Stromal cell of bone marrow (primary cell): ENCODE measurements at places on chromosomes 11 and 22.
A peak's percentile ranks its signal among the peaks of the same experiment; 100 is the strongest.

DNA sequence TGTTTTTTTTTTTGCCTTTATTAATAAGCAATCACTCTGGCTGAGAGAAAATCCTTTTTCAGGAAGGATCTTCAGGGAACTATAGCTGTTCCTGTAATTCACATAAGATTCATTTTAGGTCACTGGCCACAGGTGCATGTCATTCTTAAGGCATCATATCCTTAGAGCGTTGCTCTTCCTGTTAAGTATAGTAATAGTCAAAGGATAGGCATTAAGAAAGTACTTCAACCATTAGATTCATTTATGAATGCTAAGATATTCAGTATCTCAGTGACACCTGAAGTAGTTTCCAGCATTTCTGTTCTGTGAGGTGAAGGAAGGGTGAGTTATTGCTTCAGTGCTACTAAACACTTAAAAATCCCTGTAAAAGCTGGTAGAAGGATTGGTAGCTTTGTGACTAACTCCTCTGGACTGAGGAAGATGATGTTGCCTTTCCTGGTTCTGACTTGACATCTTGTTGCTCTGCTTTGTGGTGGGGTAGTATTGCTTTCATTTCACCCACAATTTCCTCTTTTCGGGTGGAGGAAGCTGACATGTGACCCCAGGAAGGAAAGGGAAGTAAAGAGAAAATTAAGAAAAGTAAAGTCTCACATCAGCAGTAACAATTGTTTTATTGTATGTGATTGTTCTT lies 34.7 kb downstream of the RNF169 start:
- peak; percentile 29 for DNase-seq

GRCh38 chr22:47565607-47566006 lies 803.2 kb downstream of the TBC1D22A start:
- DNase-seq: no peak

GRCh38 chr11:95739108-95739938 lies 50.3 kb downstream of the FAM76B start:
- DNase-seq: no peak

DNA sequence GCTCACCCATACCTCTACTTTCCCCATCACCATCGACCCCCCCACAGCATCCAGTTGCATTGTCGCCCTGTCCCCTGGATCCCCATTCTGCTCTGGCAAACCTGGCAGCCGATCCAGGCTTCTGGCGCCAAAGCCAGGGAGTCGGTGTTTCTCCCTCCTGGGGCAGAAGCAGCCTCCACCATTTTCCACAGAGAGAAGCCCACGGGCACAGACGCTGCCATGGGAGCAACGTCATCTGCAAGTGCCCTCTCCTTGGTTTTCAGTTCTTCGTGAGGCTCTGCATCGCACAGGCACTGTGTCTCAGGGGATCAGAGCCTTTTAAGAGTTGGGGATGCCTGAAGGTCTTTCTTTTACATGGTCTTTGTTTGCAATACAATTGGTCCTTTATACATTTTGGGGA lies 2.3 kb downstream of the YPEL4 start:
- no peak for DNase-seq

DNA sequence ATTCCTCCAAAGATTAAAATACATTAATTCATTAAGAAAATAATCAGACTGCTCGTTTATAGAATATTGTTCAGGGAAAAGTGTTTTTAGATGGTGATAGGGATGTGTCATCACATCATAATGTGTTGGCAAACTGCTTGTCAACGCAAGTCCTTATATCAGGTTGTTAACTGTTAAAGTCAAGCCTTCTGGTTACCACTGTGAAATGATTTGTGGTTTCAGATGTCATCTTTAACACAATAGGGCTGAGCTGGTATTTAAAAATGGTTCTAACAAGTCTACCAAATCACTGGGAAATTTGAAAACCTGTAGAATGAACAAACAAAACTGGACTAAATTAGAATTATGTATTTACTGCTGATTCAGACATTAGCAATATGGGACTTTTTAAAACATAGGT lies 2.4 kb upstream of the MMP13 start:
- no peak for DNase-seq

GRCh38 chr11:126838779-126839178 lies 161.8 kb downstream of the KIRREL3 start:
- DNase-seq: no peak

DNA sequence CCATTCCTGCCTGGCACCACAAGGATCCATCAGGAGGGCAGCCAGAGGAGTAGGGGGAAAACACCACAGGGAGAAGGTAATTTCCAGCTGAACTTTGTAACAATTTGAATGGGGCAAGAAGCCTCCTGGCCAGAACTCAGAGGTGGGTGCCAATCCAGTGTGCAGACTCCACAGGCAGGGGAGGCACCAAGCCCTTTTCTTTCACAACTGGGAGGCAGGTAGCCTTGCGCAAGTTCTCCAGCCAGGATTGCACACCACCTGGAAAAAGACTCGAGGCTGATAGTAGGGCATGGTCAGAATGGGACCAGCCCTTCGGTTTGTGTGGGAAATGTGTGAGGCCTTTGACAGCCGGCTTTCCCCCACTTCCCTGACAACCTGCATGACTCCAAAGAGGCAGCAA lies 161.9 kb upstream of the ARHGAP42 start:
- no peak for DNase-seq

DNA sequence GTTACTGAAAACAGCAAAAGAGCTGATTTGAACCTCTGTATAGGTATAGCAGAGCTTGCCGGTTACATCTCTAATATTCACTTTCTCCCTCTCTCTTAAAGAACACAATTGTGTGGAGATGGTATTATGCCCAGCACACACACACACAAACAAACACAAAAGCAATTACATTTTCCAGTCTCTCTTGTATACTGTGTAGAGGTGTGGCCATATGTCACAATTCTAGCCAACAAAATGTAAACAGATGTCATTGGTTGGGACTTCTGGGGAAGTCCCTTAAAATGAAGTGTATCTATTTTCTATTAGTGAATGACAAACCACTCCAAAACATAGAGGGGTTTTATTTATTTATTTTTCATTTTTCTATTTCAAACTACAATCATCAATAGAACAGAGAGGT lies 12.8 kb downstream of the KCTD14 start:
- no peak for DNase-seq

- DNase-seq: no peak
These were observed 49.1 kb upstream of the CCDC188 start for GRCh38 chr22:20199906-20200305.

DNA sequence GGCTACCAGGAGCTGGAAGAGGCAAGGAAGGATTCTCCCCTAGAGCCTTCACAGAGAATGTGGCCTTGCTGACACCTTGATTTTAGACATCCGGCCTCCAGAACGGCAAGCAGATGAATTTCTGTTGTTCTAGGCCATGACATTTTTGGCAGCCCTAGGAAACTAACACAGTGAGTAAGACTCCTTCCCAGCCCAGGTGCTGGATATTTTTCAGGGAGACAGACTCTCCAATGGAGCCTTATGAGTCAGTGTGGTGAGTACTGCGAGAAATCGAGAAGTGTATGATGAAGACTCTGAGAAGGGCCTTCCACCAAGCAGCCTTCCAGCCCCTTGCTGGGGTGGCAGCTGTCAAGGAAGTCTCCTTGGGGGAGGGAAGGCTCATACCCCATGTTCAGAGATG lies 114.4 kb downstream of the OSBP2 start:
- DNase-seq: no peak

- DNase-seq: no peak
These were observed 6.5 kb downstream of the POU2AF1 start for GRCh38 chr11:111372538-111372937.

GRCh38 chr11:6674219-6674597 lies 8.9 kb downstream of the MRPL17 start:
- no peak for DNase-seq

DNA sequence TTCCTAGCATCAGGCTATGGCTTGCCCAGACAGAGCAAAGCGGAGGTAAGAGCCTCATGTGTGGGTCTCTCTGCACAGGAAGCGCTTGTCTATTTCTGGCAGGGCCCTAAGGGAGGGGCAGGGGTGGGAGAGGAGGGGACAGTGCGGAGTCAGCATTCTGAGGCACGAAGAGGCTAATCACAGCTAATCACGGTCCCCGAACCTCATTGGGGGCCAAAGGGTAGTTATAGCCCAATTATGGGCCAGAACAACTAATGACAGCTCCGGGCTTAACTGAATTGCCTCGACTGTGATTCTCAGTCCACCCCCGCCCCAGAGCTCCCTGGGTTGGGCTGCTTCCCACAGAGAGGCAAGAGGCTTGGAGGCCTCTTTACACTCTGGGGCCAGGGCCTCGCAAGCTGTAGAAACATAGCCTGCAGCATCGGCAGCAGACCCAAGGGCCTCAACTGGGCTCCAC lies 72.7 kb upstream of the PRDM11 start:
- DNase-seq: no peak

DNA sequence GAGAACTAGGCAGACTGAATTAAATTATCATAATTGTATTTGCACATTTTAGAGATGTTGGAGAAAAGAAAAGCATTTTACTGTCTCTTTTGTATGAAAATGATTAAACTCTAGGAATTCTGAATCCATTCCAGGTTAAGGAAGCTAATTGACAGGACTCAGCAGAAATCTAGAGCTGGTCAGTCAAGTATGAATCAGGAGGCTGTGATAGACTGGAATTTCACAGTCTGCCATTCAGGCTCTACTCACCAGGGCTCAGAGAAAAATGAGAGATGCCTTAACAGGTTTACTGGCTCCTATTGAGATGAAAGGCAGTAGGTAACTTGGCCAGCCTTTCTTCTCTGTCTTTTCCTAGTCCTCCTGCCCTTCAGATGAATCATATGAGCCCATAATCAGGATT lies 693.9 kb upstream of the CHORDC1 start:
- DNase-seq: no peak

GRCh38 chr22:36298118-36298517 lies 45.2 kb downstream of the APOL1 start:
- no peak for DNase-seq

GRCh38 chr11:128491195-128491936 lies 96.0 kb downstream of the ETS1 start:
- no peak for DNase-seq

DNA sequence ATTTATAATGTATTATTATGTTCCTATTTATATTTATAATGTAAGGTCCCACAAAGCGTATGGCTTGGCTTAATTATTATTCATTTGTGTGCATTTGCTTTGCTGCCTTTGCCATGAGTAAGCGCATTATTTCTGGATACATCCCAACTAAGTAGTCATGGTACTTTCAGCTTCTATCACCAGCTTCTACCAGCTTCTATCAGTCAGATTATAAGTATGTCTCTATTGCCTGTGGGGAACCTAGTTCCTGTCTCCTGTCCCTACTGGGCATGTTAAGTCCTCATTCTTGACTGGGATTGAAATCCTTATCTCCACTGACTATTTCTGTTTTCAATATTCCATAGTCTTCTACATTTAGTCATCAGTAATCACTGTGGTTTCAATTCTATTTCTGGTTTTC lies 33.5 kb upstream of the OR10W1 start:
- DNase-seq: peak; percentile 32

DNA sequence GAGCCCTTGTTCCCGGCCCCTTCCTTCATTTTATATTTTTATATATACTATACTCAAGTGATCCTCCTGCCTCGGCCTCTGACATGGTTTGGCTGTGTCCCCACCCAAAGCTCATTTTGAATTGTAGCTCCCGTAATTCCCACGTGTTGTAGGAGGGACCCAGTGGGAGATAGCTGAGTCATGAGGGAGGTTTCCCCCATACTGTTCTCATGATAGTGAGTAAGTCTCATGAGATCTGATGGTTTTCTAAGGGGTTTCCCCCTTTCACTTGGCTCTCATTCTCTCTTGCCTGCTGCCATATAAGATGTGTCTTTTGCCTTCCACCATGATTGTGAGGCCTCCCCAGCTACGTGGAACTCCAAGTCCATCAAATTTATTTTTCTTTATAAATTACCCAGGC lies 7.2 kb upstream of the ZNF280A start:
- DNase-seq: no peak

DNA sequence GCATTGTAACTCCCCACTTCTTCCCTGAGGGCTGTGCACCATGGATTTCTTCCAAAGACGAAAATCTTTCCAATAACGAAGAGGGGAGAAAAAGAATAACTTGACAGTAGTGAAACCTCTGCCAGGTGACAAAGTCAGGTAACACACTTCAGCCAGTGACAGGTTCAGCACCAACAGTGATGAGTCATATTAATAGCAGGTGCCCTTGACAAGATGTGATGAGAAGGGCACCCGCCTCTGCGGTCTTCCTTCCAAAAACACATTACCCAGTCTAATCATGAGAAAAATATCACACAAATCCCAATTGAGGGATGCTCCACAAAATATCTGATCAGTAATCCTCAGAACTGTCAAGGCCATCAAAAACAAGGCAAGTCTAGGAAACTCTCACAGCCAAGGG lies 157.8 kb downstream of the EFCAB6 start:
- DNase-seq: no peak

DNA sequence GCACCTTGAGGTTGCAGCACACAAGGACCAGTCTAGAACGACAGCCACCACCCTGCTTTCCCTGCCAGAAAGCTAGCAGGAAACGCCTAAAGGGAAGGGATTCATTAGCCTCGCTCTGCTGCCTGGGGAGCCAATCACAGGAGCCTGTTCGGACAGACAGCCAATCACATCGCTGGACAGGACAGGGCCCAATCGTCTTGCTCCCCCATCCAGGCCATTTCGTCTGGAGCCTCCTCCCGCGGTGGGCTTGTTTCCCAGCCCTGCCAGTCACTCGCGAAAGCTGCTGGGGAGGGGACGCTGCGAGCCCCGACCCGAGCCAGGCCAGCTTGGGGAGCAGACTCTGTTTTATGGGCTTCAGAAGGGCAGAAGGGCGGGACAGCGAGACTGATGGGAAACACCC lies 79.8 kb upstream of the NCAM1 start:
- DNase-seq: peak; percentile 16

GRCh38 chr11:86476109-86476861 lies 101.6 kb downstream of the CCDC81 start:
- no peak for DNase-seq

- DNase-seq: no peak
These were observed 14.0 kb downstream of the ARVCF start for GRCh38 chr22:20002636-20003035.

DNA sequence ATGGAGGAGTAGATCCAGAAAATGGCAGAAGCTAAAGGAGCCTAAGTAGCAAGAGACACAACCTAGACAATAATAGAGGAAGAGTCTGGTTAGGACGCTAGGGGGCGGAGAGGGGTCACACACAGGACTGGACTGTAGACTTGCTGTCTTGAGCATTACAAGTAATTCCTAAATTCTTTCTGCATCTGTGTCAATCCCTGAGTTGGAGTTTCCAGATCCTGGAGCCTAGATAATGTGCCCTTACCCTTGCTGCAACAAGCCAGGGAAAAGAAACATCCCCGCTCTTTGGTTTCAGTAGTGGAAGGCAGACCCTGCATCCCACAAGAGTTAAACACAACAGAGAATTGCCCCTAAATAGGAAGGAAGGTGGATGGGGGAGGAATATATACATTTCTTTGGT lies 14.9 kb upstream of the CCDC73 start:
- peak; percentile 60 for DNase-seq

GRCh38 chr11:71135112-71135511 lies 117.3 kb downstream of the SHANK2 start:
- no peak for DNase-seq
